LoVo (cell line): ENCODE measurements at places on chromosomes 12 and 14.
A peak's percentile ranks its signal among the peaks of the same experiment; 100 is the strongest.

DNA sequence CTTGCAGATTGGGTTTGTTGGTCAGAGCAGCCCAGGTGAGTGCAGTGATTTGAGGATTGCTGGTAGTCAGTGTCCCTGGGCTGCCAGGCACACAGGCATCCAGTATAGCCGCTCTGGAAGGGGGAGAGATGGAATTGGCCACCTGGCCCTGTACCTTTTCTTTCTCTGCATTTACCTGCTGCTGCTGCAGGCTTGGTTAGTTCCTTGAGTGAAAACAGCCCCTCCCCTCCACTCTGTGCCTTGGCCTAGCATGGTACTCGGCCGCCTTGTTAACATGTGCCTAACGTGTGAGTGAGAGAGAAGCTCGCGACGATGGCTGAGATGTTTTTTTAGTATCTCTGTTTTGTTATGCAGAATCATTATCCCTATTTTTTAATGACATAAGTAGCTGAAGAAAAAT, 49.3 kb upstream of the AMN start:
- no peak for DNase-seq

- peak; percentile 82 for DNase-seq
Measured at GRCh38 chr14:100398044-100398443, 74.9 kb downstream of the SLC25A47 start.

DNA sequence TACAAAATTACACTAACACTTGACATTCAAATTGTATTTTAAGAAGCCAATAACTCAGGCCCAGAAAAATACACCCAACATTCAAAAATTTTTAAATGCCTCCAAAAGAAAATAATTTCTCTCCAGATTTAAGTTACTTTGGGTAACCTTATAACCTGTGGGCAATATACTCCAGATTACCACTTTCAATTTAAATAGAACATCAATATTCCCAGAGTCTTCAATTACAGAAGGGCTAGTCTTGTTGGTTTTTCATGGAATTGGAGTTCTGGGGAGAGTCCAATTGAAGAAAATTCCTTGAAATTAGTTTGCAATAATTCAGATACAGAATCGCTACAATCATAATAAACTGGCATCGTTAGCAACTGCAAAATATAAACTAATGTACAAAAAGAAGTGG, 2.0 kb downstream of the PPP4R3A start:
- no peak for DNase-seq

DNA sequence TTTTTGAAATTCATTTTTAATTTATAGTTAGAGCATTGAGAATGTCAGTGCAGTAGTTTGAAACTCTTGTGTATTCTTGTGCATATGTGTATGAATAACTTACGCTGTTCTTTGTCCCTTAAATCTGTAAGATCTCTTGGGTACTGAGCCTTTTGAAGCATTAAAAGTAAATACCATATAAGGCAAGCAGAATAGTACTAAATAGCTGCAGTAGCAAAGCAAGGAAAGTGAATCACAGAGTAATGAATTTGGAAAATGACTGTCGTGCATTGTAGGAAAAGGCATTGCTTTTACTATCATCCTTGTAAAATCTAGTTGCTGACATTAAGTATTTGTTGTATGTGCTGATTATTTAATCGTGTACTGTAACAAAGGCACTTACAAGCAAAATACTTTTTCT, 12.1 kb downstream of the CNOT2 start:
- DNase-seq = no peak

DNA sequence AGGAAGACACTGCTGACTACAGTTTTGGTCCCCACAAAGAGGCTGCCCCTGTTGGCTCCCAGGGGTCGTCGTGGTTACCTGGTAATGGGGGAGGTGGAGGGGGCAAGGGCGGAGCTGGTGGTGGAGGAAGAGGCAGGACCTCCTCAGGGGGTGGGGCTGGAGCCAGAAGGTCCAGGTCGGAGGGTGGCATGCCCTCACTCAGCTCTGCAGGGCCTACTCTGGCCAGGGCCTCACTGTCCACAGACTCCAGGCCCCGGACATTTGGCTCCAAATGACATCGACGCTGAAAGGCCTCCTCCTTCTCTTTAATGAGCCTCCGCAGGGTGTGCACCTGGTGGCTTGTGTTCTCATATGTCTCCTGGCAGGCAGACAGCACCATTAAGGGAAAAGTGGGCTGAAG, 28.5 kb downstream of the PRPF40B start:
- no peak for DNase-seq

- no peak for DNase-seq
Measured at GRCh38 chr14:105351410-105351809, 36.9 kb downstream of the PACS2 start.

DNA sequence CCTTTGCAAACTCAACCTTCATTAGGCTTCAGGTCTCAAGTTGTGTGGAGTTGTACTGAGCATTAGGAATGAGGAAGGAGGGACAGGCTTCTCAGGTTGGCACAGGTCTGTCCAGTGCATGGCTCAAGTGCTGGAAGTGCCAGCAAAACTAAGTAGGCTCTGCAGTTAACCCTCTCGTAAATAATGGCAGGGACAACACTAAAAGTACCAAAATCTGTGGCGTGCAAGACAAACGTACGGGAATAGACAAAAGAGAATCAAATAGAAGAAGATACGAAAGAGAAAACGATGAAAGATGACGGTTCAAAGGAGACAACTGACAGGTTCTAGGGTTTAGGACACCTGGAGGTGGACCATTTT, 612 bp downstream of the TRAPPC6B start:
- no peak for DNase-seq

DNA sequence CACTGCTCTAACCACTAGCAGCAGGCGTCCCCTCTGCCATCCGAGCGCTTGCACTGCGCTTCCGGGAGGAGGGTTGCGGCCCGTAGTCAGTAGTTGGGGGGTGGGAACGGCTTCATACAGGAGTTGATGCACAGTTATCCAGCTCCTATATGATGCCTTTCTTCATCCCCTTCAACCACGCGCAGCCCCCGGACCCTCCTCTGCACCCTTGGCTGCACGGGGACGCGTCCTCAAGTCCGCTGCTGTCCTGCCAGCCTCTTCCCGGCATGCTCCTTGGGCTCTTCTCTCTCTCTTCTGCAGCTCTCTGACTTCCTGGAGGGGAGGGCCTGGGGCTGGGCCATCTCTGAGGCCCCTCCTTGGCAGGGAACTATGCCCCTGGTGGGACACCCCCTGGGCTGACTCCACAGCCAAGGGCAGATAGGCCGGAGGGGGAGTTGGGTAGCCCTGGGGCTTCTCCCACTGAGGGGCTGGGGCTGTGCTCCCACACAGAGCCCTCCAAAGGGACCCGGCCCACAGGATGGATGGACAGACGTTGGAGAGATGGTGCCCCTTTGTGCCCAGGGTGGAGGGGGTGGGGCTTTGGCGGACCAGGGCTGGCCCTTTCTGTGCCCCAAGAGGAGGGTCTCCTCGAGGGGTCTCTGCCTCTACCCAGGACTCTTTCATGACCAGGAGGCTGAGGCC, 29.0 kb downstream of the RTL1 start:
- DNase-seq = no peak

- no peak for DNase-seq
Measured at GRCh38 chr12:22481547-22482104, 62.7 kb downstream of the C2CD5 start.

DNA sequence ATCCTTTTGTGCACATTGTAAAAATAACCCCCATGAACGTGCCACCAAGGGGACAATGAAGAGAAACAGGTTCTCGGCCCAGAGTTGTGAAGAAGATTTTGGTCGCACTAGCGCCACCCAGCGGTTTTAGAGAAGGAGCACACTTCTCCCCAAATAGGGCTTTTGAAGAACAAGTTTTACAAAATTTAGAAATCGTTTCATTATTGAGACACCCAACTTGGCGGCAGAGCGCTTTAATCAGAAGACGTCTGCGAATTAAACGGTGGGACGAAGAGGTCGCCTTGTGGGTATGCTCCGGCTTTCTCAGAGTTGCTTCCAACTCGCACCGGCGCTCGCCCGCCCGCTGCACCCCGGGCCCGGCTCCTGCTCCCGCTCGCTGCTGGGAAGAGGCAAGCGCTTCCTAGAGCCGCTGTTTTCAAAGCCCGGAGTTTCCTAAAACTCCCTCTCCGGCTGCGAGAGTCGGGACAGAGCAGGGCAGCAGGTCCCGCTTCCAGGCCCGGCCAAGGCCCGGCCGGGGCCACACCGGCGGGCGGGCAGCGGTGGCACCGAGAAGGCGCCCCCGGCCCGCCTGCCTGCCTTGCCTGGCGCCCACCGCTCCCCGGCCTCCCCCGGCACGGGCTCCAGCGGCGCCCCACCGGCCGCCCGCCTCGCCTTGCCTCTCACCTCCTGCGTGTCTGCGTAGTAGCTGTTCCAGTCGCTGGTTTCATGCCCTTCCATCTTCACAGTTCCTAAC, 645 bp downstream of the FOXA1 start:
- peak; percentile 85 for DNase-seq

DNA sequence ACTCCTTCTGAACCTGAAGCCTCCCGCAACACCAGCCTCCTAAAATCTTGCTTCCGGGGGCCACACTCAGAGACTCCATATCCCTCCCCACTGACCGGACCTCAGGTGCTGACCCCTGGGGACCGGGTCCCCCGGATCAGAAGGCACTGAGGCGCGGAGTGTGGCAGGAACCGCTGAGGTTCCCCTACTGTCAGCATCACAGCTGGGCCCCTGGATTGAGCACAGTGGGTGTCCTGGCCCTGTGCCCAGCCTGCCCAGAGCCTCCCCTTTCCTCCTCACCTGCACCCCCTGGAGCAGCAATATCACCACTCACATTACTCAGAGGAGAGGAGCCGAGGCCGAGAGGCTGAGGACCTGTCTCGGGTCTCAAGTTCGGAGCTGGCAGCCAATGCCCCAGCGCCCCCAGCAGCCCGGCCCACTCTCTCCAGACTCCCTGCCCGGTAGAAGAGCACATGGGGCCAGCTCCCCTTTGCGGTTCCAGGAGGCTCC, 101.2 kb upstream of the EIF5 start:
- DNase-seq = no peak

DNA sequence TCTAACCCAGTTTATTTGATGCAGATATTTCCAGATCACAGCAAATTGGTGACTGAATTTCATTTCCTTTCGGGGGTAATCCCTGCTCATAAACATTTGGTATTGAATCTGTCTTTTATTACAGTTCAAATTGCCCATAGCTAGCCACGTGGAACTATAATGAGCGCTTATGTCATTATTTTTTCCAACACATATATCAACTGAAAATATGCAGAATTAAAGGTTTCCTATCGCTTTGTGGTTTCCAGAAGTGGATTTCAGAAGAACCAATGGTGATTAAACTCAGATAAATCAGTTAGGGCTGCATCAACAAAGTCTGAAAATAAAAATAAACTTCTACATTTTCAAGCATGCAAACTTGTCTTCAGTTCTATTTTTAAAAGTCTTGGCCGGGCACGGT, 111.9 kb downstream of the PIK3C2G start:
- DNase-seq = no peak

DNA sequence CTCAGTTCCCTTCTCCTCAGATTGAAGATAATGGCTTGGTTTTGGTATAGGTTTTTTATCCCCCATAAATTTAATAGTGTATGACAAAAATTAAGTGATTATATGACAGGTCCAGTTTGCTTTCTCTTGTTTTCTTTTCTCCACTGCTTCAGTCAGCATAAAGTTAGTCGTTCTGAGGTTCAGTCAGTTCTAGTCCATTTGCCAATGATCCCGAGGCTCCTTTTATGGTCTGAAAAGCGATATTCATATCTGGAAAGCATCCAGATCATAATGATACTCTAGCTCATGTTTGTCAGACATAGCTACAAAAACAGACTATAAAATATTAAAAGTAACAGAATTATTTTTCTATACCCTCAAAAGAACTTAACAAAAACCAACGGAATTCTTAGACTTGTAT, 67.1 kb upstream of the SLC38A4 start:
- no peak for DNase-seq

DNA sequence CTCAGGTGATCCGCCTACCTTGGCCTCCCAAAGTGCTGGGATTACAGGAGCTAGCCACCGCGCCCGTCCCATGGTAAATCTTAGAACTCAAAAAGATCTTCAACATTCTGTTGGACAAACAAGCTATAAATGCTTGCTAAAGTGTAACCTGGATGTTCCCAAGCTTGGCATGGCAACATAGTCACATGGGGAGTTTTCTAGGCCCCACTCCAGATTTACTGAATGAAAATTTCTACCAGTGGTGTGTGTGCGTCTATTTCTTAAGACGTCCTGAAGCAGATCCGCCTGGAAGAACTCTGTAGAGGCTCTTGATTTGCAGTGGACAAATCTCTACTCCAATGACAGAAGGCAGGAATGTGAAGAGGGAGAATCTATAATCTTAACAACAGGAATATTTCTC, 59.9 kb downstream of the ZFYVE21 start:
- no peak for DNase-seq

- no peak for DNase-seq
Measured at GRCh38 chr12:50514526-50515276, 9.9 kb downstream of the DIP2B start.

DNA sequence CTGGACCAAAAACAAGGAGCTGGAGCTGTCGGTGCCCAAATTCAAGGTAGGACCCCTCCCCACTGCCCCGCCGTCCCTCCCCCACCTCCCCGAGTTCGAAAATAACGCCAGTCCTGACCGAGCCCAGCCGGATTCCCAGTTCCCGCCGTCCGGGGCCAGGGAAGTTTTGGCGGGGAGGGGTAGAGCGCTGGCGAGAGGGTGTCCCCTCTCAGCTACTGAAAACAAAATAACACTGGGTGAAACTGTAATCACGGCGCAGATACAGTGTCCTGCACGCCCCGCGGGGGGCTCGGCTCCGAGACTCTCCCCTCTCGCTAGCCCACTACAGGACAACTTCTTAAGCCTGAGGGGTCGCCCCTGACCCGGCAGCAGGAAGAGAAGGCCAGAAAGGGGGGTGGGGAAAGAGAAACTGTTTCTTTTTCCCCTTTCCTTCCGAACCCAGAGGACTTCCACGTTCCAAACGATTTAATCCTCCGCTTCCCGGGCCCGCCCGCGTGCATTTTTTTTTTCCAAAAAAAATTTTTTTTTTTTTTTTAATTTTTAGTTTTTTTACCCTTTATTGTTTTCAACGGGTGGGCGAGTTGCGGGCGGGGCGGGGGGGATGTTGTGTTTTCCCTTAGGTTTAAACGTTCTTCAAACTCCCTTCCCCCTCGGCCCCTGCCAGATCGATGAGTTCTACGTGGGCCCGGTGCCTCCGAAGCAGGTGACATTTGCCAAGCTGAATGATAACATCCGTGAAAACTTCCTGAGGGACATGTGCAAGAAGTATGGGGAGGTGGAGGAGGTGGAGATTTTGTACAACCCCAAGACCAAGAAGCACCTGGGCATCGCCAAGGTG, 1.6 kb downstream of the SETD1B start:
- DNase-seq = no peak

GRCh38 chr12:98227162-98227561, 288.2 kb upstream of the TMPO start:
- no peak for DNase-seq

GRCh38 chr12:29707846-29708245, 75.9 kb downstream of the TMTC1 start:
- DNase-seq = no peak

- DNase-seq = no peak
Measured at GRCh38 chr14:92551044-92551841, 37.7 kb downstream of the RIN3 start.

DNA sequence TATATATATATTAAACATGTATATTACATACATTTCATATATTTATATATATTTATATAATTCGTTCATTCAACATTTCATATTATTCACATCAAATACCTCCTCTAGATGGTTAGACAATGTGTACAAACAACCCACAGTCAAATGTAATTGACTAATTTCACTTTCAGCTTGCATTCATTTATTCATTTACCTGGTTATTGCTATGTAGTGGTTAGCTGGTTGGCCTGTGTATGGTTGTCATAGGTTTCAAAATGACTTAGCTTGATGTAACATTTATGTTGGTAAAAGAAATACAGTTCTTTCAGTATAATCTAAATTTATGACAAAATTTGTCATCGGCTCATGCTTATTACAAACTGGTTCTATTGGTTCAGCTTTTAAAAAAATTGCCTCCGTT, 389 bp downstream of the OR4K13 start:
- no peak for DNase-seq

GRCh38 chr12:10361084-10361483, 28.8 kb downstream of the KLRK1 start:
- no peak for DNase-seq
